ENCODE measurements at places on chromosomes 16 and 17.

GRCh38 chr17:59762049-59762823 is 54.8 kb downstream of the VMP1 start:
- DNase-seq, result peak; percentile 34

DNA sequence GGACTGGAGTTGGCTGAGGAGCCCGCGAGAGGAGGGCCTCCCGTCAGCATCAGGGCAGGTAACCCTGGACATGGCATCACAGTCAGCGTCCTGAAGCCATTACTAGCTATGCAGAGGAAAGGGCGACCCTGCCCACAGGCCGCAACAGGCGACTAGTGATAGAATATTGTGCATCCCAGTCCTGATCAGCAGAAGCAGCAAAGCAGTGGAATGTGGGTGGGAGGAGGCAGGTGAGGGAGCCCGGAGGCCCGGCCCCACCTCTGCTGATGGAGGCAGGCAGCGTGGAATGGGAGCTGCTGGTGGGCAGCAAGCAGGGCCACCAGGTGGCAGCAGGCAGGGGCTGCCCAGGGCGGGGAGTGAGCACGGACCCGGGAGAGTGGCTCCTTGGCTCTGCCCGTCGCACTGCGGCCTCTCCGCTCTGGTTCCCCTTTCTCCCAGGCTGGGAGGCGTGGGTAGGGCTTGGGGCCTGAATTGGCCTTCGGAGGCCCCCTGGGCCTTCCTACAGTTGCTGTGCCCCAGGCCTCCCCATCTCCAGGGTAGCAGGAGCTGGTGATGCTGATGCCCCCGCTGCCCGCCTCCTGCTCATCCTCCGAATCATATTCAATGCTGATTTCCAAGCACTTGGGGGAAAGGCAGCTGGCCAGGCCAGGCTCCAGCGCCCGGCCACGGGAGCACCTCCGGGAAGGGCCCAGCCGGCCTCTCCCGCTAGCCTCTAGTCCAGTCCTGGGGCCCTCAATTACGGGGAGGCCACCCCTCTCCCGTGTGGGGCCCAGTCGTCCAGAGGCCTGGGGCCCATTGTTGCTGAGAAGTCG is 20.2 kb downstream of the TSPOAP1 start:
- peak; percentile 15 for DNase-seq

DNA sequence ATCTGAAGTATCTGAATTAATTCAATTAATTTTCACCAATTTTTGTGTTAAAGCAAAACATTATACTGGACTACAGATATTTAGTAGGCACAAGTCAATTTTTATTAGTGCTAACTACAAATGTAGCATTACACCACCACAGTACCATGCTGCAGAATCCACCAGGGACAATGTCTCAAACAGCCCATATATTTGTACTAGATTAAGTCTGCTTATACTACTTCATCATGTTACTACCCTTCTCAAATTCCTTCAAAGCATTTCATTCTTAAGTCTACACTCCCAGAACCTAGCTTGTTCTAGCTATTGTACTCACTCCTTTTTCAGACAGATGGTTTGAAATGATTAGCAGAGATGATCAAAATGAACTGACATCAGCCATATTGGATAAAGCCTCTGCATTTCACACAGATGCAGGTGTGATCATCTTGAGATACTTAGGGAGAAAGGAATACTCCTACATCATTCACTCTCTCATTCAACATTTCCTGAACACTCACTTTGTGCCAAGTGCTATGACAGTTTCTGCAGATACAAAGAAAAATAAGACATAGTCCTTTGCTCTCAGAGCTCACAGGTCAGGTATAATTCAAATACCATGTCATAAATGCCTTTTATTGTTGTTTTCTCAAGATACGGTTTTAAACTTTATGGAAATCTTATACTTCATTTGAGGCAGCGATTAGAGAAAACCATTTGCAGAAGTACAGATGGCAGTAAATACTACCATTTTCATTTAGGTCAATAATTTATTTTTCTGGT is 47.7 kb downstream of the SMURF2 start:
- DNase-seq, result no peak

- no peak for DNase-seq
These were observed 4.3 kb upstream of the RANGRF start for GRCh38 chr17:8284126-8284525.

DNA sequence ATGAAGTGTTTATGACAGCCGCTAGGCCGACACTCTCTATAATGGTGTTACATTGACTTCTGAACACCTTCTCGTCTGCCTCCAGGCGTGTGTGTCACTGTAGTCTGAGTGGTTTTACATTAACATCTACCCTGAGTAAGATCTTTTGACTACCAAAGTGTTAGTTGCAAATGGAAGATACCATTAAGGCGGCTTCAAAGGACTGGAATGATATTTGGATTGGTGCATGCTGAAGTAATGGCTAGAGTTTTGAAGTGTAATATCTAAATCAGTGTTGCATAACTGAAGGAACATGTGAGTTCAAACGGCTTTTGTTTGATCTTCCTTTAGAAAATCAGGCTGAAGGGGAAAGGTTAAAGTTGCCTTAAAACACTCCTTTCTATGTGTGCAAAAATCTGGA is 52.2 kb downstream of the BCAS3 start:
- no peak for DNase-seq

DNA sequence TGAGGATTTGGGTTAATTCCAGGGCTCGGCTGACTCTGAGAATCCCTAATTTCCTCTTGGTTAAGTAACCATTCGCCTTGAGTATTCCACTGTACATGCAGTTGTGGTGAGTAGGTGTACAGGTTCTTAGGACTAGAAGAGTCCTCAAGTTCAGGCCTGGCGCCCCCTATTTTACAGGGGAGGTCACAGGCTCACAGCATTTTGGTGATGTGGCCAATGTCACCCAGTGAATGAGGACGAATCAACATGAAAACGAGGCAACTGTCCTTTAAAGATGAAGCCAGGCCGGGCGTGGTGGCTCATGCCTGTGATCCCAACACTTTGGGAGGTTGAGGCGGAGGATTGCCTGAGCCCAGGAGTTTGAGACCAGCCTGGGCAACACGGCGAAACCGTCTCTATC is 55.4 kb downstream of the ABCC6 start:
- no peak for DNase-seq

DNA sequence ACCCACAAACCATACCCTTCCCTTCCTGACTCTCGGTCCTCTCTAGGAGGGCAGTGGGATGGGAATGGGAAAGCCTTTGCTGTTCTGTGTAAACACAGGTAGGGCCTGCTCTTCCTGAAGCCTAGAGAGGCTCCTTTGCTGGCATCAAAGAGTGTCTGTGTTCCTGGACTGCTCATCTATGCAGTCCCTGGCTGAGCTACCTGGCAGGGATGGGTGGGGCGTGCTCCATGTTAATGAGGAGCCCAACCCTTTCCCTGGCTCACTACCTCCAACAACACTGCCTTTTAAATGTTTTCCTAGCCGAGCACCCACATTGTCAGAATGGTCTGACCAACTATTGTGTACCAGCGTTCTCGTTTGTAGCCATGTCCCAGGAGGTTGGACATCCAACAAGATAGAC is 26.6 kb upstream of the NAGLU start:
- DNase-seq, result no peak

- DNase-seq, result no peak
These were observed 32.2 kb upstream of the IL21R start for GRCh38 chr16:27369806-27370205.

- DNase-seq, result no peak
These were observed 90.7 kb downstream of the CLEC16A start for GRCh38 chr16:11035096-11035495.

GRCh38 chr17:27573971-27574525 is 56.9 kb upstream of the LGALS9 start:
- DNase-seq, result no peak

- DNase-seq, result no peak
These were observed 561 bp upstream of the HERPUD1 start for GRCh38 chr16:56931271-56931891.

GRCh38 chr17:77076124-77076830 is 64.5 kb upstream of the SEC14L1 start:
- no peak for DNase-seq

- DNase-seq, result no peak
These were observed 4.4 kb downstream of the ESRP2 start for GRCh38 chr16:68231384-68232136.

DNA sequence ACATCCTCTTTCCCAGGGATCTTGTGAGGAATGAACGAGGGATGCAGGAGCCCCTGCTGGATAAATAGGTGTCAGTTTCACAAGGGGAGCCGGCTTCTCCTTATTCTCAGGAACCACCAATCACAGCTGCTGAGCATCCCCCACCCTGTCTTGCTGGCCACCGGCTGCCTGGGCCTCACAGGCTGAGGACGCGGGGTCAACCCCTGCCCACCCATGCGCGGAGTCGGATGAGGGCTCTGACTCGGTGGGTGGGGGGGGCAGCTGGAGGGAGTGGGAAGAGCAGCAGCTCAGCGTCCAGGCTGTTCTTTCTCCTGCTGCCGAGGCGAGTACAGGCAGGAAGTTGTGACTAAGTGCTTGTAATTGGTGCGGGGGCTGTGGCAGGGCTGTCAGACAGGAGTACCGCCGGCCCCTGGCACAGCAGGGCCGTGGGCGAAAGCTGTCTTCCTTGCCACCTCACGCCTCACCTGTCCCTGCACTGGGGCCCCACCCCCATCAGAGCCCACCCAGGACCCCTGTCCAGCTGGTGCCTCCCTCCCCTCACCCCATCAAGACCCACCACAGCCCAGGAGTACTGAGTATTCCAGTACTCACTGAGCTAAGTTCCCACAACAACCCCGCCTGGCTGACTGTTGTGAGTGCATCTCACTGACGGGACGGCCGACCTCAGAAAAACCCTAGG is 11.0 kb upstream of the DPEP1 start:
- peak; percentile 47 for DNase-seq

GRCh38 chr17:60425626-60426025 is 3.3 kb downstream of the CHCT1 start:
- DNase-seq, result no peak

DNA sequence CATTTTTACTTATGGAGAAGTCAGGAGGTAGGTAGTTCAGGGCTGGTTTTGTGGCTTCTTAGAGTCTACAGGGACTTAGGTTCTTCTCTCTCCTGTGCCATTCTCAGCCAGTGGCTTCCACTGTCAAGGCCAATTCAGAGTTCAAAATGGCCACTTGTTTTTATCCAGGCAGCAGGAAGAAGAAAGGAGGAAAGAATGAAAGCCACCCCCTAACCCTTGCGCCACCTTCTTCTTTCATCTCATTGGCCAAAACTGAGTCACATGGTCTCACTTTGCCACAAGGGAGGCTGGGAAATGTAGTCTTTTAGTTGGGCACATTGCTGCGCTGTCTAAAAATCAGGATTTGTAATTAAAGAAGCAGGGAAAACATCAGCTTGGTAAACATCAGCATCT is 60.8 kb upstream of the MED9 start:
- DNase-seq, result peak; percentile 28

DNA sequence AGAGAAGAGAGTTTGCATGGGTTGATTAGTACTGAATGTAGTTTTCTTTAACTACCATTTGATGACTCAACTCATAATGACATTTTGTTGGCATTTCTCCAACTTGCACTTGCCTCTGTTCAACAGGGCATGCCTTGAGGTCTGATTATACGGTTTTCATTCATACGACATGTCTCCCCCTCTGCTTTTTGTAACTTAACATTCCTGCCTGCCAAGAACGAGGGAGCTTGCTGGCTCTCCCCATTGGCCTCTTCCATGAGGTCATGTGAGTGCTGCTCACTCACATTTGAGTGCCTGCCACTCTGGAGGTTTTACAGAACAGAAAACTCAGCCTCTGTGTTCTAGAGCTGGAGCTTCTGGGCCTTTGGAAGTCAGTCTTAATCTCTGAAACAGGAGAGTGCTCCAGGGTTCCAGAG is 19.7 kb downstream of the MAP2K6 start:
- no peak for DNase-seq

DNA sequence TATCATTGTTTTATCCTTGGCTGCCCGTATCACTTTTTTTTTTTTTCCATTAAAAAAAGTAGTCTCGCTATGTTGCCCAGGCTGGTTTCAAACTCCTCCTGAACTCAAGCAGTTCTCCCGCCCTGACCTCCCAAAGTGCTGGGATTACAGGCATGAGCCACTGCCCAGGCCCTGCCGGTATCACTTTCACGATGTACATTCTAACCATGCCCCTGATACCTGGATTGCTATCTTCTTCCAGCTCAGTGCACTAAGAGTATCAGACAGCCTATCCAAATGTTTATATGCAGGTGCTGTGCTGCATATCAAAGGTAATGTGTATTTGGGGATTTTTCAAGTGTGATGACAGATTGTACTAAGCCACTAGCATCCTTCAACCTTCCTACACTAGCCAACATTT is 14.2 kb downstream of the MOSMO start:
- no peak for DNase-seq

DNA sequence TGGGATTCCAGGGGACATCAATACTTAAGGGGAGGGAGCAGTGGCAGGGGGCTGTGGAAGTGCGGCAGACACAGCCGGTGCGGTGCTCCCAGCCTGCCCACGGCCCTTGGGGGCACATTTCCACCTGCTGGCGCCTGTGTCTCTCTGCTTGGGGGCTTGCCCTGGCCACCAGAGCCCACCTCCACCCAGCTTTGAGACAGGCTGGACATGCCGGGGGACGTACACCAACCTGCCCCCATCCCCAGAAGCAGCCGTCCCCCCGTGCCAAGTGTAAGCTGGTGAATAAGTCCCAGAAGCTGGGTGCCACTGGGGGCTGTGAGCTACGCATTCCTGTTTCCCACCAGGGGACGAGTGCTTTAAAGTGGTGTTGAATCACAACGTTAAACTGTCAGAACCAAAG is 172.6 kb downstream of the GSG1L start:
- no peak for DNase-seq

DNA sequence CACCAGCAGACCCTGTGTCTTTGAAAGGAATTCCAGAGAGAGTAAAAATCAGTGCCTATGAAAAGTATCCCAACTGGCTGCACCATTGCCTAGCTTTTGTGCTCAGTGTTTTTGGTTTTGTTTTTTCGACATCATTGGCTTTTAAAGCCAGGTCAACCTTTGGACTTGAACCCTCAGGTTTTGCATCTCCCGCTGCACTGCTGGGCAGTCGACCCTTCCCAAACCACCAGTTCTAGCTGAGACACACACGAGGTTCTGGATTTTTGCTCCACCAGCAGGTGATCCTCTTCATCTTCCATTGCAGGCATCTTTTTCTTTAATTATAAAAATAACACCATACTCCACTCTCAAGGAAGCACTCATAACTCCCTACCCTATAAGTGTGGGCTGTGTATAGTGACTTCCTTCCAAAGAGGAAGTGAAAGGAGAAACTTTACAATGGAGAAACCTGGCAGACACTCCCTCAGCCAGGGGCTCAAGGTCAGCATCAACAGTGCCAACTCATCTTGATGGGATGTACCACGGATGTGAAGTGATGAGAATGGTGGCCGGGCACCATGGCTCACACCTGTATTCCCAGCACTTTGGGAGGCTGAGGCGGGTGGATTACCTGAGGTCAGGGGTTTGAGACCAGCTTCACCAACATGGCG is 57.8 kb downstream of the BMERB1 start:
- no peak for DNase-seq

- DNase-seq, result no peak
These were observed 229.8 kb downstream of the SEC14L1 start for GRCh38 chr17:77370586-77370985.

GRCh38 chr17:44258811-44259351 is 9.1 kb downstream of the SLC4A1 start:
- no peak for DNase-seq

GRCh38 chr17:31085563-31085962 is 9.2 kb upstream of the NF1 start:
- DNase-seq, result no peak
